ENCODE measurements at places on chromosomes 11 and 22.

DNA sequence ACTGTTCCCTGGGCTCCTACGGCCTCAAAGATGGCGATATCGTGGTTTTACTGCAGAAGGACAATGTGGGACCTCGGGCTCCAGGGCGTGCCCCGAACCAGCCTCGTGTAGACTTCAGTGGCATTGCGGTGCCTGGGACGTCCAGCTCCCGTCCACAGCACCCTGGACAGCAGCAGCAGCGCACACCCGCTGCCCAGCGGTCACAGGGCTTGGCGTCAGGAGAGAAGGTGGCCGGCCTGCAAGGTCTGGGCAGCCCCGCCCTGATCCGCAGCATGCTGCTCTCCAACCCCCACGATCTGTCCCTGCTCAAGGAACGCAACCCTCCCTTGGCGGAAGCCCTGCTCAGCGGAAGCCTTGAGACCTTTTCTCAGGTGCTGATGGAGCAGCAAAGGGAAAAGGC is 555 bp downstream of the DDI1 start:
- no peak for DNase-seq

GRCh38 chr11:117842131-117842941 is 17.8 kb upstream of the FXYD2 start:
- DNase-seq = no peak

DNA sequence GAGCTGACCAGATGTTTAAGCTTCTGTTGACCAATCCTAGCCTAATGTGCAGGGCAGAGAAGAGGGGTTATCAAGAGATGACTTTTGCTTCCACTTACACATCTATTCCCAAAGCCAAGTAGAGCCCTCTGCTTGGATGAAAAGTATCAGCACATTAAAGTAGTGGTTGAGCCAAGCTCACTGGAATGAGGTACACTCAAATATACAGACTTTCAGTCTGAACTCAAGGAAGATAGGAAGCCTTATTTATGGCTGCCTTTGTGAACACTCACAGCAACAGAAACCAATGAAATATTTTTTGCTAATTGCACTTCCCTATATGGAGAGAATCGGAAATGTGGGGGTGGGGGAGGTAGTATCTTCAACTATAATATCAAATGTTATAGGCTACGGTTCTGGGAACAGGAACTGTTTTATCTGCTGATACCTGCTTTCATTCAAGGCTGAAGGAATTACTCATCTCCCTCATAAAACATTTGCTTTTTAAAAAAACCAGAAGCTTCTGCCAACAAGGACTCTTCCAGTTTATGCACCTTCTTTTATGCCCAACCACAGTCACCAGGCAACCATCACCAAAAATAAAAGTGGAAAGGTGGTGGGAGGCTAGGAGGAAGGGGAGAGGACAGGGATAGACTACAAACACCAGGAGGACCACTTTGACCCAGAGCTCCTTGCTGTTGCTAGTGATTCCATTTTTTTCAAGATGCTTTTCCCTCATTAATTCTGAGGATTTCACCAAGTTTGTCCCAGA is 91.2 kb downstream of the CLPB start:
- no peak for DNase-seq

DNA sequence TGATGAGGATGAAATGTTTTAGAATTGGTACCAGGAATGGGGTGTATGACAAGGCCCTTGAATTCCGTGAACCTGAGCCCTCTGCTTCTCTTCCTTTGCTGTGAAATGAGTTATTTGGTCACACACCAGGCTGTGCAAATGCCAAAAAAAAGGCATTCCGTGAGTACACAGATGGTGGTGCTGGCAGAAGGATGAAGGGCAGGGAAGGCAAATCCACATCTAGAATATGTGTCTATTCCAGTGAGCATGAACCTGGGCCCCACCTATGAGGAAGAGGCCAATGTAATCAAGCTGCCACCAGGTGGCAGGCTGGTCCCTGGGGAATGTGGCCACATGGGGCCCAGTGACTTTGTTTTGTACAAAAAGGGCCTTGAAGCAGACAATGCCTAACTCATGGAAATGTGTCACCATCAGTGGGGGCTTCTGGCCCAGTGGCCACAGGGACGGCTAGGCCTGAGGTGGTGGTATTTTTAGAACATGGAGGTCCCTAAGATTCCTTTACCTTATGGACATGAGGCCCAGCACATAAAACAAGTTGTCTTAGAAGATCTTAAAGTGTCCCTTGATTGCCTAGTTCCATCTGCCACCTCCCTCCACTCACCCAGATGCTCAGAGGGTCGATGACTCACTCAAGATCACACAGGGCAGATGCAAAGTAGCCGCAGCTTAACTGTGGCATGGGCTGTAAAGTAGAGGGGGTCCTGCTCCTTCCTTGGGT is 3.9 kb upstream of the RNF215 start:
- DNase-seq = peak; percentile 73

- DNase-seq = no peak
Measured at GRCh38 chr11:90168571-90168970, 34.1 kb downstream of the NAALAD2 start.

DNA sequence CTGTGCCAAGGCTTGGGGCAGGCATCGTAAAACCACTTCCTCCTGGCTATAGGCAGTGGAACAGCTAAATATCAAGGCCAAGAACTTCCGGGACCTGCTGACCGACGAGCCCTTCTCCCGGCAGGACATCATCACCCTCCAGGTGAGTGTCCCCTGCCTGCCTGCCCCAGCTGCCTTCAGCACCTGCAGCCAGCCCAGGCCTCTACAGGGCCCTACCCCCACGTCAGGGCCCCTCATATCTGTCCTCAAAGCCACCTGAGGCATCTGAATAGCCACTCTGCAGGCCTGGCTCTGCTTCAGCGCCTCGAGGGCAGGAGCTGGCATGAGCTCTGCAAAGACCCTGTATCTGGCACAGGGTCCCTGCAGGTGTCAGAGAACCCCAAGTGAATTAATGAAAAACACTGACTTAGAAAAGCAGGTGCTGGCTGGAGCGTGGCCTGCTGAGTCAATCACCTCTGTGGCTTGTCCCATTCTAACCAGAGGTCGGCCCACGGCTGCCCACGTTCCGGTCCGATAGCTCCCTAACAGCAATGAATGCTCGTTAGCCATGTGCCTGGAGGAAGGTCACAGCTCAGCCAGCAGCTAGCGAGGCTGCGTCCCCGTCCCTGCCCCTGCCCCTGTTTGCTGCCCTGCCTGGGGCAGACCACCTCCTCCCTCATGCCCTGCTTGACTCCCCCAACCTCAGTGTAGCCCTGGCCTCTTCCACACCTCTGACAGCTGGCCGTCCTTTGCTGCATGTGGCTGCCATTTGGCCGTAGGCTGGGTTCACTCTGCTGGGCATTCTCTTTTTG is 16.8 kb downstream of the PPIL2 start:
- no peak for DNase-seq

DNA sequence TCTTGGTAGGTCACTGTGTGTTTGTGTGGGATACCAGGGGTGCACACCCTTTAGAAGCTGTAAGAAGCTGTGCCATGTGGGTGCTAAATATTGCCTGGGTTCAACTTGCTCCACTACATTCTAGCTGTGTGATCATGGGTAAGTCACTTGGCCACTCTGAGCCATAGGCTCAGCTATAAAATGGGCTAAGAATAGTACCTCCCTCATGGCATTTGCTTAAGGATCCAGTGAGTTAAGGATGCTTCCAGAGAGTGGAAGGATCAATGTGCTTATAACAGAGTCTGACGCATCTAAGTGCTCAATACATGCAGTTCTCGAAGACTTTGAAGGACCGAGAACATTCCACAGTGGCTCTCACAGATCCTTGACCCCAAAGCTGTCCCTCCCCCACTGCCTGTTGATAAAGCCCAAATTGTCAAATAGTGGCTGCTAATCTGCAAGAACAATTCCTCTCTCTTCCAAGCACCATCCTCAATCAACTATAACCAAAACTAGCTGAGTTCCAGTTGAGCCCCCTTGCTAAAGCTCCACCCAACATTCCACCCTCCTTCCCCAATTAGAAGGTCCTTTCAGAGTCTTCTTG is 13.2 kb upstream of the TMPRSS6 start:
- no peak for DNase-seq

GRCh38 chr11:118276422-118276821 is 12.3 kb upstream of the MPZL2 start:
- no peak for DNase-seq

- peak; percentile 41 for DNase-seq
Measured at GRCh38 chr11:130798801-130799200, 117.5 kb downstream of the SNX19 start.
